ENCODE measurements at places on chromosomes 4 and X.

DNA sequence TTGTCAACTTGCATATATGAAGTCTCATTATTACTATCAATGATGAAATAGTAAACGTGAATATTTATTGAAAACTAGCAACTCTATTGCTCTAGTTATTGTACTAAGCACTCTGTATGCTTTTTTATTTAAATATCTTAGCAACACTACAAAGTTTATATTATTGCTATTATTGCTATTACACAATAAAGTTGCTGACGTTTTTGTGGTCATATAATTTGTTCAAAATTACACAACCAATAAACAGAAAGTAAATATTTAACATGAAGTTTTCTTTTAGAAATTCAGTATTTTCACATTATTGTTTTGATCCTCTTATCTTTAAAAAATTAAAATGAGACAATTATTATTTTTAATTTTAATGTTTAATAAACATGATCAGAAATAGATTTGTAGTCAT, 1521.1 kb upstream of the PCDH7 start:
- DNase-seq = no peak

- no peak for DNase-seq
These were observed 94.9 kb downstream of the EMCN start for GRCh38 chr4:100422894-100423293.

GRCh38 chrX:154019061-154019621, 561 bp downstream of the IRAK1 start:
- DNase-seq = no peak

- no peak for DNase-seq
These were observed 96.9 kb upstream of the ZNF518B start for GRCh38 chr4:10554121-10554520.

DNA sequence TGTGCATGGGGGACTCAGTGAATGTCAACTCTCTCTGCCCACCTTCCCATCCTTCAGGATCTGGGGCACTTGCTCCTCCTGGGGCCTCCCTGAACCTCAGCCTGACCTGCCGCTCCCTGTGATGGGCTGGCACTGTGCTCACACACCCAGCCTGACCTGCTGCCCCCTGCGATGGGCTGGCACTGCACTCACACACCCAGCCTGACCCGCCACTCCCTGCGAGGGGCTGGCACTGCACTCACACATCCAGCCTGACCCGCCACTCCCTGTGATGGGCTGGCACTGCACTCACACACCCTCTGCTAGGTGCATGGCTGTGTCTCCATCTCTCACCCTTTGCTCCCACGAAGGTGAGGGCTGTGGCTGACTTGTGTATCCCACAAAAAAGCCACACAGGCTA, 103.4 kb downstream of the ABLIM2 start:
- DNase-seq = no peak

- no peak for DNase-seq
These were observed 45.2 kb downstream of the PRSS12 start for GRCh38 chr4:118307643-118308042.

DNA sequence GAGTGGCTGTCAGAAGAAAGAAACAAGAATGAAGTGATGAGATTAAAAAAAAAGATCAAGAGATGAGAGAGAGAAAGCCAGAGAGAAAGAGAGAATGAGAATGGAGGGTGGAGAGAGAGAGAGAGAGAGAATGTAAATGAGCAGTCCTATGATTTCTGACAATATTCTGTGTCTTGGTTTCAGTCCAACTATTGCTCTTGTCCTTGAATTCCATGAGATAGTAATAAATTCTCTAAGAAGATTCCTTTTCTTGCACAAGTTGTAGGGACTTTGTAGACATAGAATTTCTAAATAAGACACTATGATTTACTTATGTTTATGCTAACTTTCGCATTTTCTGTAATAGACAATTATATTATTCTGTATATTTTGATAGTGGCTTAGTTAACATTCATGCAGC, 149.6 kb upstream of the CTSO start:
- DNase-seq = no peak

DNA sequence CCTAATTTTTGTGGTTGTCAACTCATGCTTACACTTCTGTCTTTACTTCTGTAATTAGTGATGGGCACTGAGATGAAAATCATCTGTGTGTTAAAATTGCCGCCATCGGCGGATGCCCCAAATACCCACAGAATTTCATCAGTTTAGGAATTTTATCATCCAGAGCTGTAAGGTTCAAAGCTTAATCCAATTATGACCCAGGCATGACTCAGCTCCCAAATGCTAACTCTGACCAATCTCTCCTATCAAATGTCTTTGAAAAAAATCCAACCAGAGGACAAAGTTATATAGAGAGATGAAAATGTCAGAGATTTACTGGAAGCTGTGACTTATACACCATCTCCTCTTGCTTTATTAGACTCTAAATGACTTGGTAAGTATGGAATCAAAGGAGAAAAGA, 1048.7 kb upstream of the PRKX start:
- DNase-seq = no peak

DNA sequence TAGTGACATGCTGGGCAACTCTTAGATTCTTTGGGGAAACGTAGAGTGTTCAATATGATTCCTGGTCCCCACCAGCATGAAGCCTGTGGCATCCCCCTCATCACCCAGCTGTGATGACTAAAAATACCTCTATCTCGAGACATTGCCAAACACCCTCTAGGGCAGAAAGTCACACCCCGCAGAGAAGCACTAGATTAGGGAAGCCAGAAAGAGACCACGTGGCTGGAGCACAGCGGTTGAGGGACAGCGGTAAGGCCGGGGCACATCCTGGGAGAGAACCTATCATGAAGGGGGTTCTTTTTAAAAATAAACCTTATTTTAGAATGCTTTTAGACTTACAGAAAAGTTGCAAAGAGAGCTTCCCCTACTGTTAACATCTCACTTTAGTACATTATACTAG, 11.0 kb downstream of the FAT1 start:
- no peak for DNase-seq

GRCh38 chr4:120052856-120053255, 13.8 kb downstream of the MAD2L1 start:
- DNase-seq = no peak

DNA sequence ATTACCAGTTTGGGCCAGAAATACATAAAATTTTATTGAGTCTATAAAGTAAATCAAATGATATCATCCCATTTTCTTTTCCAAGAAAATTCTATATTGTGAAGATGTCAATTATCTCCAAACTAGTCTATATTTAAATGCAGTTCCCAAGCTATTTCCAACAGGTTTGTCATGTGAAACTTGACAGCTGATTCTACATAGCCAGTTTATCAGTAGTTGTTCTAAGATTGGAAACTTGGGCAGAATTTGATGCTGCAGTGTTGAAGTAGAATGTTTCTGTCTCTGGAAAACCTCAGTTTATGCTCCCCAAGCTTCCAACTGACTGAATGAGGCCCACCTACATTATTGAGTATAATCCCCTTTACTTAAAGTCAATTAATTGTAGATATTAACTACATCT, 994.1 kb downstream of the PCDH7 start:
- no peak for DNase-seq

DNA sequence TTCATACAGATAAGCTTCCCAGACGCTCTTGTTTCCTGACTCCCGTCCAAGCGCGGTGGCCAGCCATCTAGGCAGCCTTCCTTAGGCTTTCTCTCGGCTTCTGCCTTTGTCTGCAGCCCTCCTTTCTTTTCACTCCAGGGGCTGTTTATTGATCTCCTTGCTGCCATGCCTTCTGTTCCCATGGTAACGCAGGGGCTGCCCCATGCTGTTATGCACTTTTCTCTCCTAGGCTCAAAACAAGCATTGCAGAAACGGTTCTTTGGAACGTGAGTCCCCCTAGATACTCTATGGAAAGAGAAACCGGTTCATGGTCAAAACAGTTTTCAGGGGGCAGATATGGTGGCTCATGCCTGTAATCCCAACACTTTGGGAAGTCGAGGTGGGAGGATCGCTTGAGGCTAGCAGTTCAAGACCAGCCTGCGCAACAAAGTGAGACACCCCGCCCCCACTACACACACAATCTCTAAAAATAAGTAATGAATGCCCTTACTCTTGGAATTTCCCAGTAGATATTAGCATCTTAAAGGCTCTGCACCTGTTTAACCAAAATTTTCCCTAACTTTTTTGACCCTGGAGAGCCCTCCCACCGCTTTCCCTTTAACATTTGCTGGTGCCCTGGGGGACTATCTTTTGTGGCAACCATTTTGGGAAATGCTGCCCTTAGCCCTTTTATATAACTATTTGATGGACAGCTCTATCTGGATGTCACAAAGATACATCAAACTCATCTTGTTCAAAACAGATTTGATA, 53.9 kb upstream of the ZNF157 start:
- no peak for DNase-seq

DNA sequence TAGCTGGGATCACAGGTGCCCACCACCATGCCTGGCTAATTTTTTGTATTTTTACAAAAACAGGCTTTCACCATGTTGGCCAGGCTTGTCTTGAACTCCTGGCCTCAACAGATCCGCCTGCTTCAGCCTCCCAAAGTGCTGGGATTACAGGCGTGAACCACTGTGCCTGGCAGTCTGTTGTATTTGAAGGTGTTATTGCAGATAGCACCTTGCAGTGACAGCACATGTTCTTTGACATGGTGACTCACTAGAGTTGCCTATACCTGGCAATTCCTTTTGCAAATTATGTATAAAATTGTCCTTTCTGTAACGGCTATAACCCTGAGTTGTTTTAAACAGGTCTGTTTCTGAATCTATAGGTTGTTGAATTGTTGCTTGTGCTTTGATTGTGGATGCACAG, 7.9 kb downstream of the OGT start:
- DNase-seq = no peak

- DNase-seq = no peak
These were observed 23.8 kb downstream of the FLNA start for GRCh38 chrX:154350429-154351182.

DNA sequence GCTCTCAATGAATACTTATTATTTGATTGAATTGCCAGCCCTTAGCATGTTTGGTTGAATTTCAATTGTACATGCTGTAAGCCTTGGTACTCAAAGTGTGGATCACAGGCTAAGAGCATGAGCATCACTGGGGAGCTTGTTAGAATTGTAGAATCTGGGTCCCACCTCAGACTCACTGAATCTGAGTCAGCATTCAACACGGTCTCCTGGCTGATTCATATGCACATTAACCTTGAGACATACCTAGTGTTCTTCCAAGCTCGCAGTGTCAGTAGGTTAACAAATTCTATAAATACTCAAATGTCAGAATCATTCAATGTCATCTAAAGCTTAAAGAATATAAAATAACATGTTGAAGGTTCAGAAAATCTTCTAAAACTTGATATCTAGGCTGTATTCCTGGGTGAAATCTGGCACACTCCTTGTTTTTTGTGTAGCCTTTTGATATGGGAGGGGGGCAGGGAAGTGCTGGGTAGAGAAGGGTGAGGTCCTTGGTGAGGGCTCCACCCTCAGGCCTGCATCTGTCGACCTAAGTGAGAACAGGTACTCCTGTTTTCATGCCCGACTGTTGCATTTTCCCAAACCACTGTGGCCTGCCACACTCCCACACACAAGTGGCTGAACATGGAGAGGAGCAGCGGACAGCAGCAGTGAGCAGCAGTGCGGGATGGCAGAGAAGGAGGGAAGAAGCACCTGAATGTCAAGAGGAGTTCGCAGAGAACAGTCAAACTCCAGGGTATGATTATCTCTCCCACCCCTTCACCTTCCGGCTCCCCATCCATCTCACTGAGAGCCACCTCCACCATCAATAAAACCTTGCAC, 529.6 kb upstream of the IGFBP7 start:
- DNase-seq = no peak

DNA sequence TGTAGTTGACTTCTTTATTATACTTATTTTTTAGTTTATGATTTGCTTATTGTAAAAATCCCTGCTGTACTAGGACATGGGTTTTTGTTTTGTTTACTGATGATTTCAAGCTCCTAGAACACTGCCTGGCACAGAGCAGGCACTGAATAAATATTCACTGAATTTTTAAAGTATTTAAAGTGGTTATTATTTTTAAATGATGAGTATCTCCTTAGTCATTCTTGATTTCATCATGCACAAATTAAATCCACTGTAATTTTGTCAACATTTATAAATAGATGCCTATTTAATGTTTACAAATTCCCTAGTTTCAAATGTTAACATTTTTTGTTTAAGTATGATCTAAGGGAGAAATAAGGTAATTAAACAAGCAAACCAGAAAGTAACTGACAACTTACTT, 367.9 kb upstream of the SLIT2 start:
- DNase-seq = no peak

DNA sequence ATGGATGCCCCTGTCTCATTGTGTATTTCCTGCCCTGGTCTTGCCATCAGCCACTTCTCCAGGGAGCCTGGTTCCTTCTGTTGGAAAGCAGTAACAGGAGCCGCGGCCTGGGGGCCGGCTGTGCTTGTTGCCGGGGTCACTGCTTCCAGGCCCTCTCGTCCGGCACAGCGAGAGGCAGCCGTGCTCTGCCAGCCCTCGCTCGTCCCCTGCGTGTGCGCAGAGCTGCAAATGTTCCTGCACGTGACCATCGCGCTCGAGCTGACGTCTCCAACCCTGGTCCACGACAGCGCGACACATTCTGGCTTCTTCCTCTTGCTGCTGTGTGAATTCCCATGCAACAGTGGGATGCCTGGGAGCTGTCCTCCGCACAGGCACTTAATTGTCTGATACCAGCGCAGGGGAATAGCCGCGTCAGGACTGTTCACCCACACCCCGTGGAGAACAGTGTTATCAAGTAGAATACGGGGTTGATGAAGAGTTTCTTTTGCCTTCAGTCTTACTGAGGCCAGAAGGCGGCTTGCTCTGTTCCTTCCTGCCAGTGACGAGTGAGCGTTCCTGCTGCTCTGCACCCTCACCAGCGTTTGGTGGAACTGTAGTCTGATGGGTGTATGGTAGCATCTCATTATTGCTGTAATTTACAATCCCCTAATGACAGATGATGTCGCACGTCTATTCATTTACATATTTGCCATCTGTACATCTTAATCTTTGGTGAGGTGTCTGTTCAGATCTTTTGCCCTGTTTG, 12.3 kb downstream of the PDE6B start:
- DNase-seq = no peak

- no peak for DNase-seq
These were observed 99.3 kb upstream of the PRKG2 start for GRCh38 chr4:81314196-81314896.

DNA sequence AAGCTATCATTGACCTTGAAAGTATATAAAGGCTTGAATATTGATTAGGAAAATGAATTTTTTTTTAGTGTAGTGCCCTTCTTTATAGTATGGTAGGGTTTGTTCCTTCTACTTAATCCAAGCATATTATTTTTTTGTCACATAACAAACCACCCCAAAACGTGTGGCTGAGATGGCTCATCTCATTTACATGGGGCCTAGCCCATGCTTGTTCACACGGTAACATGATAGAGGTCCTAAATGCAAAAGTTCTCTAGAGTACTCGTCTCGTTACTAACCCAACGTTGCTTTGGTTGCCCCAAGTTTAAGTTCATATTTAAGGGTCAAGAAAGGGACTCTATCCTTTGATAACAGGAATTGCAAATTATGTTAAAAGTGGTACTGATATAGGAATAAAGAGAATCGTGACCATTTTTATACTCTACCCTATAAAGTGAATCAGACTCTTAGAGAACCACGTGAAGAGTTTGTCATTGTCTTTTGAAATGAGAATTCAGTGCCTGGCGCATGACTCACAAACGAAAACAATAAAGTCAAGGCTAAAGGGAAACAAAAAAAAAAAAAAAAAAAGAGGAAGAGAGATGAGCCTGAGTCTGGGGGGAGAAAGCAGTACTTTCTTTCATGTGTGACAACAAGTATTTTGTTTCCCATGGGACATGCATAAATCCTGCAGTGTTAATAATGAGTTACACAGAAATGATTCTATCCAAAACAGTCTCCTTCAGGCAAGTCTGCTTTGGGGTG, 402.8 kb upstream of the NWD2 start:
- DNase-seq = no peak

Data from testis (tissue), 5 donors.